Stimulated activated CD4-positive, alpha-beta T cell treated with anti-CD3 and anti-CD28 coated beads, Interleukin-4, amount 100 ng/mL, for 4 hours (primary cell): ENCODE measurements at places on chromosomes 12 and 14.

DNA sequence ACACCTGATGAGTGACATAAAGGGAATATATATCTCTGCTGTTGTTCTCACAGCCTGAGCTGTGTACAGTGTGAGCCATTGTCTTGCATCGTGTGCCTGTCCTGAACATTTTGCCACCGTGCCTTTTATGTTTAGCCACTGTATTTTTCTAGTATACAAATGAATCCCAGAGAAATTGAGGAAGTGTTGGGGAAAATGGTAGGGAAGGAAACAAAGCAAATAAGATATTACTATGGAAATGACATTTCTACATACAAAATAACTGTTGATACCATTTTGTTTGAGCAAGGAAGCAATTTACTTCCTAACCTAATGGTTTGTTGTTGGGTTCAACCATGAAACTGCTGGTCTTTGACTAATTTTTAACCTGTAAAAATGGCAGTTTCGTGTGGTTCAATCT is 5.5 kb downstream of the PSMA6 start:
- DNase-seq: no peak

GRCh38 chr12:77163074-77164038 is 98.0 kb upstream of the E2F7 start:
- no peak for DNase-seq

GRCh38 chr12:128339126-128339520 is 72.2 kb downstream of the TMEM132C start:
- no peak for DNase-seq

- no peak for DNase-seq
Observed at GRCh38 chr12:120851944-120852343, 52.2 kb downstream of the SPPL3 start.

- no peak for DNase-seq
Observed at GRCh38 chr12:130828895-130829294, 10.2 kb downstream of the STX2 start.

- DNase-seq: no peak
Observed at GRCh38 chr14:70753518-70753953, 55.8 kb downstream of the MAP3K9 start.

DNA sequence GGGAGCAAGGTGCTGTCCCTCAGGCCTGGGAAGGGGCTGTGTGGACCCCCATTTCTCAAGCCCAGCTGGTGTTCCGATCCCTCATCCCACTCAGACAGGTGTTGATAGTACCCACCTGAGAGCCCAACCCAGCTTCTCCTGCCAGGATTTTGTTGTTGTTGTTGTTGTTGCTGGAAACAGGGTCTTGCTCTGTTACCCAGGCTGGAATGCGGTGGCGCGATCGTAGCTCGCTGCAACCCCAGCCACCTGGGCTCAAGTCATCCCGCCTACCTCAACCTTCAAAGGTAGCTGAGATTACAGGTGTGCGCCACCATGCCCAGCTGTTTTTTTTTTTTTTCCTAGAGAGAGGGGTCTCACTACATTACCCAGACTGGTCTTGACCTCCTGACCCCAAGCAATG is 209.9 kb downstream of the PHETA1 start:
- DNase-seq: no peak

DNA sequence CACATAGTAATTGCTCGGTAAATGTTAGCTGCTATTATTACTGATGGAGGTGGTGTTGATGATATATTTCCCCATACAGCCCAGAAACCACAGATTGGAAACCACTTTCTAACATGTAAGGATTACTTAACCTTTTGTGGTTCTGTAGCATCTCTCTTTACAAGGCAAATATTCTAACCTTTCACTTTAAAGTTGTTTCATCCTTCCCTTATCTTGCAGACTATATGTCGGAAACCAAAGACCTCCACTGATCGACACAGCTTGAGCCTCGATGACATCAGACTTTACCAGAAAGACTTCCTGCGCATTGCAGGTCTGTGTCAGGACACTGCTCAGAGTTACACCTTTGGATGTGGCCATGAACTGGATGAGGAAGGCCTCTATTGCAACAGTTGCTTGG is 75.8 kb downstream of the FRMD6 start:
- no peak for DNase-seq

DNA sequence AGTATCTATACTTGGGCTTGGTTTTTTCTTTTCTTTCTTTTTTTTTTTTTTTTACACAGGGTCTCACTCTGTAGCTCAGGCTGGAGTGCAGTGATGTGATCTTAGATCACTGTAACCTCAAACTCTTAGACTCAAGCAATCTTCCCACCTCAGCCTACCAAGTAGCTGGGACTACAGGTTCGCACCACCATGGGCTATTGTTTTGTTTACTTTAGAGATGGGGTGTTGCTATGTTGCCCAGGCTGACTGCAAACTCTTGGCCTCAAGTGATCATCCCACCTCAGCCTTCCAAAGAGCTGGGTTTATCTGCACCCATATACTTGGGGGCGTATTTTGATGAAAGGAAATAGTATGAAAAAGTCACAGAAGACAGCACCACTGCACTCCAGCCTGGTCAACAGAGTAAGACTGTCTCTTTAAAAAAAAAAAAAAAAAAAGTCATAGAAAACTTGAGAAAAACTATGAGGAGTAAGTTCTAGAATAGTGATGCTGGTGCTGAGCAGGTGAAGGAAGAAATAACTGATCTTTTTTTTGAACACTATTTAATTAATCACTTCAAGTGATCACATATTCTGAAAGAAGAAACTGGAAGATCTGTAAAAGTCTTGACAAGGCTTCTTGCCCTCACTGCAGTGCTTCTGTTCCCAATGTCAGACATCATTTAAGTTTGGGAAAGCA is 53.8 kb upstream of the NPFF start:
- DNase-seq: no peak

DNA sequence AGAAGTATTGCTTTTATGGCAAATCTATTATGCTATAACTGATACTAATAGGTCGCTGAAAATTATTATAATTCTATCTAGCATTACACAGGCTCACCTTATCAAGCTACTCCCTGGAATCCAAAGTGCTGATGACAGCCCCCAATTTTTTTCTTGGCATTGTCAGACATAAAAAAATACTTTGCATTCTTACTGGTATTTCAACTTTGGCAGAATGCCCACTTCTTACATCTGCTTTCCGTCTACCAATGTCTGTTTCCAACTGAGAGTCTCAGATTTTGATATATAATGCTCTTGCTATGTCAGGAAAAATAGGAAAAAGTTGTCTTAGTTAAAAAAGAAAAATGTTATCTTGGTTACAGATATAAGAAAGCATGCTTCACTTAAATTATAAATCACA is 615.4 kb downstream of the C12orf50 start:
- no peak for DNase-seq

- no peak for DNase-seq
Observed at GRCh38 chr12:13052421-13052820, 8.2 kb downstream of the FAM234B start.

- no peak for DNase-seq
Observed at GRCh38 chr12:1933342-1934051, 15.0 kb upstream of the CACNA2D4 start.

DNA sequence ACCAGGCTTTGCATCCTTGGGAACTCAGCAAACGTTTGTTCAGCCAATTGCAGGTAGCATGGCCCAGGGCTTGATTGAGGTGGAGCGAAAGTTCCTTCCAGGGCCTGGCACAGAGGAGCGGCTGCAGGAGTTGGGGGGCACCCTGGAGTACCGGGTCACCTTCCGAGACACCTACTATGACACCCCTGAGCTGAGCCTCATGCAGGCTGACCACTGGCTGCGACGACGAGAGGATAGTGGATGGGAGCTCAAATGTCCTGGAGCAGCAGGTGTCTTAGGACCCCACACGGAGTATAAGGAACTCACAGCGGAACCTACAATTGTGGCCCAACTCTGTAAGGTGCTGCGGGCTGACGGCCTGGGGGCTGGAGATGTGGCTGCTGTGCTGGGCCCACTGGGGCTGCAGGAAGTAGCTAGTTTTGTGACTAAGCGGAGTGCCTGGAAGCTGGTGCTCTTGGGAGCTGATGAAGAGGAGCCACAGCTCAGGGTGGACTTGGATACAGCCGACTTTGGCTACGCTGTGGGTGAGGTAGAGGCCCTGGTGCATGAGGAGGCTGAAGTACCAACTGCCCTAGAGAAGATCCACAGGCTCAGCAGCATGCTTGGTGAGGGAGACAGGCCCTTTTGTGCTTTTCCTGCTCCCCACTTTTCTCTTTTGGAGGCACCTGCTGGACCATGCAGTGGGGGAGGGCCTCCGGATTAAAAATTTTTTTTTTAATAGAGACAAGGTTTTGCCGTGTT is 799 bp downstream of the THTPA start:
- no peak for DNase-seq

- DNase-seq: no peak
Observed at GRCh38 chr14:22552001-22552826, 36.8 kb downstream of the DAD1 start.

DNA sequence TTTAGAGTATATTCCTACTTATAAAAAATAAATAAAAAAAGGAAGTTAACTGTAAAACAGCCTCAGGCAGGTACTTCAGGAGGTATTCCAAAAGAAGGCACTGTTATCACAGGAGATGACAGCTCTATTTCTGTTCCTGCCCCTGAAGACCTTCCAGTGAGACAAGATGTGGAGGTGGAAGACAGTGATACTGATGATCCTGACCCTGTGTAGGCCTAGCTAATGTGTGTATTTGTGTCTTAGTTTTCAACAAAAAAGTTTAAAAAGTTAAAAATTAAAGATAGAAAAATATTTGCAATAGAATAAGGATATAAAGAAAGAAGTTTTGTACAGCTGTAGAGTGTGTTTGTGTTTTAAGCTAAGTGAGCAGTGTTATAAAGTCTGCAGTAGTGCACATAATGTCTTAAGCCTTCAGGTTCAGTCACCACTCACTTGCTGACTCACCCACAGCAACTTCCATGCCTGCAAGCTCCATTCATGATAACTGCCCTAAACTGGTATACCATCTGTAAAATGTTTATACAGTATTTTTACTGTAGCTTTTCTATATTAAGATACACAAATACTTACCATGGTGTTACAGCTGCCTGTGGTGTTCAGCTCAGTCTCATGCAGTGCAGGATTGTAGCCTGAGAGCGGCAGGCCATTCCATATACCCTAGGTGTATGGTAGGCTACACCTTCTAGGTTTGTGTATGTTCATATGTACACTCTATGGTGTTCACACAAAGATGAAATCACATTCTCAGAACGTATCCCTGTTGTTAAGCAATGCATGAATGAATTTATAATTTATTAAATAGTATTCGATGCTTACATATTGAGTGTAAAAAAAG is 121.1 kb downstream of the ANO6 start:
- DNase-seq: no peak

GRCh38 chr14:74144789-74145188 is 60.0 kb downstream of the LIN52 start:
- DNase-seq: no peak

DNA sequence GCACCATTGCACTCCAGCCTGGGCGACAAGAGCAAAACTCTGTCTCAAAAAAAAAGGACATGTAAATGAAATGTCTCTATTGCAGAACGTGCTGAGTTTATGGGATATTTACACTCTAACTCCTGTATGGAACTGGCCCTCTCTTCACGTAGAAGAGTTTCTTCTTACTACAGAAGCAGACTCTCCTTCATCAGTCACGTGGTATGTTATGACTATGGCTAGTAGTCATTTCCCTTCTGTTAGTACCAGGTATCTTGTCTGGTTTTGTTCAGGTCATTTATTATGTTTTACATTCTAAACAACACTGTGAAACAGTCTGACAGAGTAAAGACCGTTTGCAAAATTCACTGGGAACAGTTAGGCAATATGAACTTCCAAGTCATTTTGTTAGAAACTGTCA is 20.3 kb downstream of the KNTC1 start:
- DNase-seq: no peak

DNA sequence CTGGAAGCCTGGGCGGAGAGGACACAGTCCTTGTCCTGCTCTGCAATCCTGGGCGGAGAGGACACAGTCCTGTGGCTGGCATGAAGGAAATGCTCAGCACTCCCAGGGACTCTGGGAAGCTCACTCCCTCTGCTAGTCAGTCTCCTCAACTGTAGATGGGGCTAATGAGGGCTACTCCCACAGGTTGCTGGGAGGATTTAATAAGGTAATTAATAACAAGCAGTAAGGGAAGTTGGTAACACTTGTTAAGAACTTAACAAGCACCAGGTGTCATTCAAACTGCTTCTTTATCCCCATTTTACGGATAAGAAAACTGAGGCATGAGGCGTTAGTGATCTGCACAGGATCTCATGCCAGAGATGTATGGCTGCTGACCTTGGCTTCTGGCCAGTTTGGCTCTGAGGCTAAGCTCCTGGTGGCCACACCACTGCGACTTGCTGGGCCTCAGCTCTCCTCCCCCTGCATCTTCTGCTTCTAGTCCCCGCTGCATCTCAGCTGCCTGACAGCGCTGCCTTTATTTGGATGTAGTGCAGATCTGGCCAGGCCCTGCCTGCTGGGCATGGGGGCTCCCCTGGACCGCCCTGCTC is 54.1 kb upstream of the BEGAIN start:
- DNase-seq: no peak

DNA sequence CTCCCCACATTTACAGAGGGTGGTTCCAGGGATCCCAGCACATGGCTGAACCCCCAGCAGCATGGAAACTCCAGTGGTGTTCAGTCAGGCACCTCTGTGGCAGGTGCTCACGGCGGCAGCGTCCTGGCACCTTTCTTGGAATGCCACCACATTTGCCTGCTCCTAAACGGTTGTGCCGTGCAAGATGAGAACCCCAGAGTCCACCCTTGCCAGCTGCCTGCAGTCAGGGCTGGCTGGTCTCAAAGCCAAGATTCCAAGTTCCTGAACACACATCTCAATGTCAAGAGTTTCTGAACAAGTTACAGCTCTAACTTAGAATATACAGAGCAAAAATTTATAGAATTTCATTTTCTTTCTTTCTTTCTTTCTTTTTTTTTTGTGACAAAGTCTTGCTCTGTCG is 38.7 kb downstream of the DDX51 start:
- DNase-seq: no peak

GRCh38 chr12:3523058-3523457 is 32.1 kb downstream of the PRMT8 start:
- DNase-seq: no peak

DNA sequence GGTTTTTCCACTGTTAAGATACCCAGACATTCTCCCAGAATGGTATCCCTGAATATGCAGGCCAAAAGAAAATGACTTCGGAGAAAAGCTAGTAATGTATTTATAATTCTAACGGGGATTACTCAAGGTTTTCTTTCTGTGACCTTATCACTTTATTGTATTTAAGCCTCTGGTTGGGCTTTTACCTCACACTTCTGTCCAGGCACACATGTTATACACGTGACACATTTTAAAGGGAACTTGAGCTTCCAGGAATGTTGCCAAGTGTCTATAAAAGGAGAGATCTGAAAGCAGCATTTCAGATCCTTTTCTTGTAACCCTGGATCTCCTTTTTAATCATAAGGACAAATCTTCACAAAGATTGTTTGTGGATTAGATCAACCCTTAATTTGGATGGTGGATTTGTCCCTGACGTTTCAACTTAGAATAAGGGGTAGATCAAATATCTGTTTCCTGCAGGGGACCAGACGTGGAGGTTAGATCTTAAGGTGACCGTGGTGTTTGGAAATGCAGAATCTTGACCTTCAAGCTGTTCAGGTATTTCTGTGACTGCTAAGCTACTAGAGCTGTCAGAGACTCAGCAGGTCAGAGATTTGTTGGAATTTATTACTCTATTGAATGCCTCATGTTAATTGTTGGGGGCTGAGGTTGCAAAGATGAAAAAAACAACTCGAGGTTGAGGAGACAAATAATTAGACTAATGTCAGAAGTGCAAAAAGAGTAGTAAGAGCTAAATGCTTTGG is 1.5 kb downstream of the CIPC start:
- DNase-seq: no peak

- no peak for DNase-seq
Observed at GRCh38 chr12:56391721-56392120, 29.1 kb upstream of the APOF start.

GRCh38 chr14:21014761-21015190 is 10.1 kb downstream of the NDRG2 start:
- peak; percentile 66 for DNase-seq
